Karpas-422 (cell line): ENCODE measurements at places on chromosomes 6 and 20.
A peak's percentile ranks its signal among the peaks of the same experiment; 100 is the strongest.

GRCh38 chr20:12597551-12597950, 411.2 kb upstream of the SPTLC3 start:
- DNase-seq: no peak

- DNase-seq: no peak
Measured at GRCh38 chr6:25715794-25716193, 38.7 kb upstream of the SLC17A4 start.

DNA sequence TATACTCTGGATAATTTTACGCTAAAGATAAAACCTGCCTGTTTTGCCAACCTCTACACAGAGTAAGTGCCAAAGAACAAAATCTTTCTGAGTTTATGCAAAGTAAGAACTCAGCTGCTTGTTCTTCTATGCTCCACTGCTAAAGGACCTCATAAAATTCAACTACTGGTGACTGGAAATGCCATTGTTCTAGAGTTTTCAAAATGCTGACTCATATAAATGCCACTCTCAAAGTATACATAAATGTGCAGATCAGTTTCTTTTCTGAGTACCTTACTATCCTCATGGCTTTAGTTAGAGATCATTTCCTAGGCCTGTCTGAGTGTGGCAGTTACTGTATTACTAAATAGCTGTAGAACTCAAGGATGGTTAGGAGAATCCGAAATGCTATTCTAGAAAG, 45.6 kb downstream of the LYRM4 start:
- DNase-seq: no peak

- peak; percentile 41 for DNase-seq
Measured at GRCh38 chr6:21478883-21479539, 114.5 kb upstream of the SOX4 start.

DNA sequence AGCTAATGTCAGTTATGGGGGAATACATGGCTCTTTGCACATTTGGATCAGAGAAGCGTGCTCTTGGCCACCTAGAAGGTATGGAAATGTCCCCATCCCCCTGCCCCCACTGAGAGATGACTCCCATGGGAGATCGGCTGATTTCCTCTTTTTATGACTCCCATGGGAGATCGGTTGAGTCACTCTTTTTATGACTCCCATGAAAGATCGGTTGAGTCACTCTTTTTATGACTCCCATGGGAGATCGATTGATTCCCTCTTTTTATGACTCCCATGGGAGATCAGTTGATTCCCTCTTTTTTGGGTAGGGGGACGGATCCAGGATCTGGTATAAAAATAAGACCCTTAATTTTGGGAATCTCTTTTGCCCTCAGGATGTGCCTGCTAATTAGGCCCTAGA, 10.3 kb upstream of the TAAR9 start:
- DNase-seq: peak; percentile 77

DNA sequence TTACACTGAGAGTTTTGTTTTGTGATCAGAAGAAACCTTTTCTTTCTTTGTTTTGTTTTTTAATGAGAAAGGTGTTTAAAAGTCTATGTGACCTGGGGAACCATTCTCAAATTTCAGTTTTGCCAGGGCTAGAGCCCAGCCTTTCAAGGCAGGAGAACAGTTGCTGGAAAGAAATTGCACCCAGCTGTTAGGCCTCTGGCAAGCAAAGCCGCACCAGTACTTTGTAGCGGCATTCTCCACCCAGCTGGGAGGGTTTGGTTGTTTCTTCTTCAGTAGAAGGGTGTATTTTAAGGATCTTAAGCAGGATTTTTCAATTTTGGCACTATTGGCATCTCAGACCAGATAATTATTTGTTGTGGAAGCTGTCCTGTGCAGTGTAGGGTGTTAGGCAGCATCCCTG, 16.6 kb upstream of the MAPK13 start:
- no peak for DNase-seq

DNA sequence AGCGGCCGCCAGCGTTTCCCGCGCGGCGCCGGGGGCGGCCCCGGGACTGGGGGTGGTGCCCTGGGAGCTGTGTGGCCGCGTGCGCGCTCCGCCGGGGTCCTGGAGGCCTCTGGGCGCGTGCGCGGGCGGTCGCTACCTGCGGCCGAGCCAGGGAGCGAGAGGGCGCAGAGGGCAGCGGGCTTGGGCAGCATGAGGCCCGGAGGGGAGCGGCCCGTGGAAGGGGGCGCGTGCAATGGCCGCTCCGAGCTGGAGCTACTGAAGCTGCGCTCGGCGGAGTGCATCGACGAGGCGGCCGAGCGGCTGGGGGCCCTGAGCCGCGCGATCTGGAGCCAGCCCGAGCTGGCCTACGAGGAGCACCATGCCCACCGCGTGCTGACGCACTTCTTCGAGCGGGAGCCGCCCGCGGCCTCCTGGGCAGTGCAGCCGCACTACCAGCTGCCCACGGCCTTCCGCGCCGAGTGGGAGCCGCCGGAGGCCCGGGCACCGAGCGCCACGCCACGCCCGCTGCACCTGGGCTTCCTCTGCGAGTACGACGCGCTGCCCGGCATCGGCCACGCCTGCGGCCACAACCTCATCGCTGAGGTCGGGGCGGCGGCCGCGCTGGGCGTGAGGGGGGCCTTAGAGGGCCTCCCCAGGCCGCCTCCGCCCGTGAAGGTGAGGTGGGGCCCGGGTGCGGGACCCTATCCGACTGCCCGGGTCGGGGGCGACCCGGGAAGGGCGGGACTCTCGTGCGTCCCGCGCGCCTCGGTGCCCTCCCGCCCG, at the start of gene PM20D2:
TSS of gene PM20D2 (plus strand) at position 100 of the 762 bp plus-strand sequence. CDS start at position 190, 90 bp downstream.
- DNase-seq: peak; percentile 92

DNA sequence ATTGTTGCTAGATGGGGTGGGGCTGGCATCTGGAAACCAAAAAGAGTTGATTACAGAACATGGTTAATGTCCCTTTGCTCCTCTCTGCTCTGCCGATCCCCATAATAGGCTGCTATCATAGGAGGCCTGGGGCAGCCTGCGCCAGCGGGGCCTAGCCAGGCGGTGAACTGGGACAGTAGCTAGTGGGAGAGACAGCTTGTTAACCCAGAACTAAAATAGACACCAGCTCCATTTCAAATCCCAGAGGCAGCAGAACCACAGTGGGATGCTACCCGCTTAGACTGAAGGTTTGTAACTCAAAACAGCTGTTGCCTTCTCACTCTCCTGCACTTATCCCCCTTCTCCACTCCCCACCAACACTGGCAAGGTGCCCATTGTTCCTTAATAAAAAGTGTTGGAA, 98.5 kb downstream of the SSR1 start:
- DNase-seq: no peak

DNA sequence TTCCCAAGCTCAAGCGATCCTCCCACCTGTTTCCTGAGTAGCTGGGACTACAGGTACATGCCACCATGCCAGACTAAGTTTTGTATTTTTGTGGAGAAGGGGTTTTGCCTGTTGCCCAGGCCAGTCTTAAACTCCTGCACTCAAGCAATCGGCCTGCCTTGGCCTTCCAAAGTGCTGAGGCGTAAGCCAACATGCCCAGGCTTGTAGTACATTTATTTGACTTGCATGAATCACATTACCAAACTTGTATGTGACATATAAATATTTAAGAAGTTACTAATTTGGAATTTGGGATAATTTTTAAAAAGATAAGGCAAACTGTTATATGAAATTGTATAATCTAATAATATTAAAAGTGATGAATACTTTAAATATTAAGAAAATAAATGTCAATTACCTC, 157.6 kb downstream of the MCHR2 start:
- DNase-seq: no peak

DNA sequence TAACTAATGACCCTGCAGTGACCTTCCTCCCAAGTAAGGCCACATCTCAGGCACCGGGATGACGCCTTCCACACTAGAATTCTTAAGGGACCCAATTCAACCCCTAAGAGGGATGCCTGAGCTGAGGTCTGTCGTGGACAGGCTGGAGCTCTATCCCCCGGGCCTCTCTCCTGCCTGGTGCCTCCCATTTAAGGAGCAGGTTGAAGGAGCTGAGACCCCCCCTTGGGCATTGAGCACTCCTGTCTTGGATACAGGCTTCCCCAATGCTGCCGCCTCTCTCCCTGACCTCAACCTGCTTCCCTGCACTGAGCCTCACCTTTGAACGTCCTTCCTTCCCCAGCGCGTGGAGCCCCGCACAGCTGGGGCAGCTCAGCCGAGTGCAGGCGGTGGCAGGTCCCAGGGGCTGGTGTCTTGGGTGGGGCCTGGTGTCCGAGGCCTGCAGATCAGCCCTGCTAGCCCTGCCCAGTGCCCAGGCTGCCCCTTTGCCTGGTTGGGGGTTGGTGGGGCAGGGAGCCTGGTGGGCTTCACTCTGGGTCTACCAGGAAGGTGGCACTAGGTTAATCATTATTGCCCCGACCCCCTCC, 19.9 kb upstream of the BHLHE23 start:
- no peak for DNase-seq

- DNase-seq: no peak
Measured at GRCh38 chr6:74287441-74287840, 591.4 kb downstream of the CD109 start.

DNA sequence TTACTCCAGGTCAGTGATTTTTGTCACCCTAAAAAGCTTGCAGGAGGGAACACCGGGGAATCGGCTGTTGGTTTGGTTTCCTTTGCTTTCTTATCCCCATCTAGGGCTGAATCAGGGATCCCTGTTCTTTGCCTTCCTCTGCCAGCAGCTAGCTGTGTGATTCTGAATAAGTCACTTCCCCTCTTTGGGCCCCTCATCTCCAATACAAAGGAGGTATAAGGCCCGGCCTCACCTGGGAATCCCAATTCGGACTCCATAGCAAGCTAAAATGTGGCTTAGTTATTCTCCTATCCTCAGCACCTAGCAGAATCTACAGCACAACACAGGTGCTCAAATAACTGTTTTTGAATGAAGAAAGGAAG, 18.5 kb upstream of the ARMC12 start:
- DNase-seq: no peak

DNA sequence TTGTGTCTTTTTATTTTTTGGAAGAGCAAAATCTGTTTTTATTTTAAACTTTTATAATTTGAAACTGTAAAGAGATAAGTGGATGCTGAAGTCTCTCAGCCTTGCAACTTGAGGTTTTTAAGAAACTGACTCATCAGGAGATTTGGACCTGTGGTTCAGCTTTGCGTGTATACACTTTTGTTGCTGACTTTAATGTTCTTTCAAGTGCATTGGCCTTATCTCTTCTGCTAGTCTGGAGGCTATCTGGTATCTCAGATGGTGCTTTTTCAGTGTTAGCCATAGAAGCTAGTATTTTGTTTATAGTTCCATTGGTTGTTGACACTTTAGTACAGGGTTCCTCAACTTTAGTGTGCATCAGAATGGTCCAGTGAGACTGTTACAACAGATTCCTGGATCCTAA, 504.0 kb upstream of the SPTLC3 start:
- no peak for DNase-seq

GRCh38 chr6:11043378-11043960, 636 bp downstream of the ELOVL2 start:
- DNase-seq: no peak

DNA sequence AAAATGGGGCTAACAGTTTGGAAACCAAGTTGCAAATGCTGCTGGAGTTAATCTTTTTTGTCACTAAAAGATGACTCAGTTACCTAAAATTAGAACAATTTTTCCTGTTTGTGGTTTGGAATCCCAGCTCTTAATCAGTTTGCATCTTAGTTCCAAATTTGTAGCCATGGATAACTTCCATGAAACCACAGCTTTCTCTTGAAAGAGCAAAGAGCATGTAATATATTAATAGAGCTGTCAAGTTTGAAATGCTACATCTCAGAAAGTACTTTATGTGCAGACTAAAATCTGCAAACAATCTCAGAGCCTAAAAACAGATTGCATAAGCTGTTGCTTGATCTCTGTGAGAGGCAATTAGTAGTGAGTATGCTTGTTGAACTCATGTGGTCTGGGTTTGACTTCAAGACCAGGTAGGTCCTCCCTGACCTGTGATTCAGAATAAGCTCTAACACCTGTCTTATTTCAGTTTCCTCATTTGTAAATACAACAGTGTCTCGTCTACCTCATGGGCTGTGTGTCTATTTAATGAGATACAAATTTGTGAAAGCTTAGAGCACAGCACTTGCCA, 23.5 kb downstream of the DHX35 start:
- peak; percentile 56 for DNase-seq

- peak; percentile 92 for DNase-seq
Measured at GRCh38 chr6:3410385-3411360, 46.2 kb downstream of the SLC22A23 start.

GRCh38 chr6:142898927-142899895, 45.8 kb downstream of the HIVEP2 start:
- no peak for DNase-seq

- DNase-seq: no peak
Measured at GRCh38 chr6:82521369-82521768, 157.8 kb downstream of the TPBG start.

DNA sequence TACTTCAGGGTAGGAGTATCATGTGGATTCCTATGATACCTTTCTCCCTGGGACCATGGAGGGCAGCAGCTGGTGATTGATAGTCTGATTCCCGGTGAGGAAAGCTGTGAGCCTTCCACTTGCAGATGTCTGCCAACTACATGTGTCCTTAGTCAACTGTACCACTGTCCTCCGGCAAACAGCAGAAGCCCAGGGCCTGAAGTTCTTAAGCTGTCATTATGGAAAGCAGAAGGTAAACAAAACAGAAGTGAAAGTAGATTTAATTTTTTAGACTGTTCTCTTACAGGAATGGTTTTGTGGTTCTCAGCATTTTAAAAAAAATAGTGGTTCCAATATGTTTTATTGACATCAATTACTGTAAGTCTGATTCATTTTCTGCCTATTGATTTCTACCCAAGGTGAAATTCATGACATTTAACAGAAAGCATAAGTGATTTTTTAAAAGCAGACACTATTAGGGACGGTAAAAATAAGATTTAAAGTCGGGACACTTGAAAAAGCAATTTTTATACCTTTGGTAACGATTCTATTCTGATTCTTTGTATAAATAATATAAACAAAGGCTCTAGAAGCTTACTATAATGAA, 36.6 kb downstream of the PTPN1 start:
- DNase-seq: peak; percentile 51

DNA sequence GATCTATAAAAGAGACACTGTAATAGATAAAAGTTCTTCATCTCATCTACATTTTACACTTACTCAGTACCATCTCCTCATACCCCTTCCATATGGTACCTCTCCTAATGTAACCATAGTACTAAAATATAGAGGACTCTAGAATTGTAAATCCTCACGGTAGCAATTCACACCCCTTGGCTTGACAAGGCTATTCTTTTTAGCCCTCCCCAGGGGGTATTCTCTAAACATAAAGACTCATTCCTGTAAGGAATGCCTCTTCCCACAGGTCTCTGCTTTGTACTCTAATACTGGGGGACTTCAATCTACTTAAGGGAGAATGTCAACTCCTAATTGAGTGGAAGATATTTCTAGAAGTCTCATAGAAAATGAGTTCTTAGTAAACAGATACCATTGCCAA, 85.9 kb downstream of the VIP start:
- DNase-seq: no peak

- DNase-seq: no peak
Measured at GRCh38 chr6:170545405-170545804, 7.7 kb downstream of the PSMB1 start.

GRCh38 chr6:20876036-20876435, 341.8 kb downstream of the CDKAL1 start:
- DNase-seq: no peak
